ENCODE measurements at places on chromosomes 7 and 10.

- DNase-seq: no peak
Measured at GRCh38 chr7:80362010-80362618, 149.8 kb downstream of the GNAT3 start.

DNA sequence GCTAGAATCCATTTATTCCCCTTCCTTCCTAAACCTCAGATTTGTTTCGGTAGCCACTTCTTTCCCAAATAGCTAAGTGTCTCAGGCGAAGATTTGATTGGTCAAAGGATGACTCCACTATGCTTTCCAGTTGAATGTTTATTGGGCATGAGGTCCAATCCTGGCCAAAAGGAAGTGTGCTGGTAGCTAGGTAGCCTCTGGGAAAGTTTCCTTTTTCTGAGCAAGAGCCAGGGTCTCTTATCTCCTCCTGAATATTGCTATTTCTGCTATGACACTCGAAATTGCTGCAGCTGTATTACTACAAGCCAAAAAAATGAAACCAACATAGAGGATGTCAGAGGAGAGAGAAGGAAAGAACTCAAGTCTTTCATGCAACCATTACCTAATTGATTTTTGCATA lies 53.4 kb upstream of the MKX start:
- DNase-seq: no peak

- no peak for DNase-seq
Measured at GRCh38 chr7:13279854-13280435, 592.5 kb downstream of the ARL4A start.

GRCh38 chr10:52598936-52599335 lies 173.6 kb downstream of the MBL2 start:
- no peak for DNase-seq

DNA sequence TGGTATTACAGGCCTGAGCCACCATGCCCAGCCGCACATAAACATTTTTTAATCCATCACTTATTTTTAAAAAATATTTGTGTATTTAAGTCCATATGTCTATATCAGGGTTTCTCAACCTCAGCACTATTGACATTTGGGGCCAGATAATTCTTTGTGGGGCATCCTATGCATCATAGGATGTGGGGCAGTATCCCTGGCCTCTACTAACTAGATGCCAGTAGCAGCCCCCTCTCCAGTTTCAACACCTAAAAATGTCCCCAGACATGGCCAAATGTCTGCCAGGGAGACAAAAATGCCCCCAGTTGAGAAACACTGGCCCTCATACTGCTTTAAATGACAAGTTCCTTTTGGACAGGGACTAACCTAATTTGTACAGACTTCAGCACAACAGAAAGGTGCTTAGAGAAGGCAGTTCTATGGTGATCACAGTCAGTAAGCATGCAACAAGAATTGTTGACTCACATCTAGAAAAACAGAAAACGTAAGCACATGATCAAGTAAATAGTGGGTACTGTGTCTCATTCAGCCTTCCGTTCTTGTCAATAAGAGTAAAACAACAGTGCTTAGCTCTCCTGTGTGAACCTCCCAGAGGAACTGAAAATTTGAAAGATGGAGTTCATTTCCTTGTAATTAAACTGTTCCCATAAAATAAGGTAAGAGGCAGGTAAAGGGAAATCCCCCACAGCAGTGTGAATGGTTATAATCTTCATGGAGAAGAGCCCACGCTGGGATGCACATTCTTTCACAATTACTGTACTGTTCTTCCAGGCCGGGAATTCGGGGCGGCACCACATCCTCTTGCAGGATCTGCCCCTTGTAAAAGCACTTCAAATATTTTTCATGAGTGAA lies 17.3 kb upstream of the ADRB1 start:
- DNase-seq: no peak

DNA sequence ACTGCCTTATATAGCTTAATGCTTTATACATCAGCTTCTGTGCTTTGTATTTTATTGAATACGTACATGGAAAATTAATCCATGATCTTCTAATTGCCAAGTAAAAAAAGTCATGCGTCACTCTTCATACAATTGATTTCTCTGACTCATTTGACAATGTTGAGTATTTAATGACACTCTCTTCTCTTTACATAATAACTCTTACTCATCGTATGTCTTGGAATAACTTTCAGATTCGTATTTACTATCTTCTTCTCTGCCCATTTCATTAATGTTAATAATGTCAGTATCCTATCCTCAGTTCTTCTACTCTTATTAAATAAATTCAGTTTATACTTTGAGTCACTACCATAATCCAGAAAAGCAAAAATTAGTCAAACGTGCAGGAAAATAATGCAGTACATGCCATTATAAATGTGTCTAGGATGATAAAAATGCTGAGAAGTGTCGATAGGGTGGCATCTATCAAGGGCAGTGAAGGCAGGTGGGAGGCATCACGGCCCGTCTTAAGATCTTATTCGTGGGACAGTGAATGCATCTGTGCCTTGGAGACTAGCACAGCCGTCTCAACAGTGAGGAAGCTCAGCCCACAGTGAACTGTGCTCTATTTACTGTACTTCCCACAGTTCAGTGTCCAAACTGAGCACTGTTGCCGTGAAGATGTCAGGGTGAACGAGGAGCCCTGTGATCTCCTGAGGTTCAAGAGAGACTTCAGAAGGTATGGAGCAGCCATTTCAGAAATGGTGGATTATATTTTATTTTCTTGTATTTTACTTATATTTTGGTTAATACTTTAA lies 39.8 kb upstream of the AKR1E2 start:
- no peak for DNase-seq

DNA sequence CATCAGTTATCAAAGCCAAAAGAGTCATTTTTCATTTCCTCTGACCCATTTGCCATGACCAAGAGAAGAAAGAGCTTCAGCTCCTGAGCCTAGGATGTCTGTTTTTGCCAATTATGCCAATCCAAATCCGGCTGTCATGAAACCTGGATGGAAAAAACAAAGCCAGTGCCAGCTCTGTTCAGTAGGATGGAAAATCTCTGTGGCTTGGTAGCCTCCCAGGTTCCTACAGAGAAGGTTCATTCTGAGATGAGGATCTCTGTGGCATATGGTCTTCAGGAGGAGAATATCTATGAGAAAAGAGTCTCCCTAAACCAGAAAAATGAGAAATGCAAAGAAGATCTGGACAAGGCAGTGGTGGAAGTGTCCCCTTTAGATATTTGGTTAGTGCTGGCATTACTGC lies 475.4 kb downstream of the CNTNAP2 start:
- no peak for DNase-seq

DNA sequence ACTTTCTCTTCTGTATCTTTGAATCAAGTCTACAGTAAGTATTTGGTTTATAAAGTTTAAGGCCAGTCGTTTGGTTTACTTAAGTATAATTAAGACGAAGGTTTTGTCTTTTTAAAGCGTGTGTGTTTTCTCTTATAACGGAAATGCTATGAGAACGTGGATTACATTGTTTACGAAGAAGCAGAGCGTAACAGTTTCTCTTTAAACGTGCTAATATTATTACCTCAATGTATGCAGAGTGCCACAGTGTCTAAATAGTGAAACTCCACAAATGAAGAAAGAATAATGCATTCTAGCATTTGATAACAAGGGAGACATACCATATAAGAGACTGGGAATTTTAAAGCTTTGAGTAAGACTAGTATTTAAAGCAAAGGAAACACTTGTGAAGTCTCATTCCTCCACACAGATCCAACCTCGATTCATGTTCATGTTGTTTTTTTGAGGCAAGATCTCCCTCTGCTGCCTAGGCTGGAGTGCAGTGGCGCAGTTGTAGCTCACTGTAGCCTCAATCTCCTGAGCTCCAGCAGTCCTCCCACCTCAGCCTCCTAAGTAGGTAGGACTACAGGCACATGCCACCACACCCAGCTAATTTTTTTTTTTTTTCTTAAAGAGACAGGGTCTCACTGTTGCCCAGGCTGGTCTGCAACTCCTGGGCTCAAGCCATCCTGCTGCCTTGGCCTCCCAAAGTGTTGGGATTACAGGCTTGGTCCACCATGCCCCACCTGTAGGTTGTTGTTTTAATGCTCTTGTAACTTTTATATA lies 75.1 kb downstream of the ANKRD61 start:
- peak; percentile 32 for DNase-seq

DNA sequence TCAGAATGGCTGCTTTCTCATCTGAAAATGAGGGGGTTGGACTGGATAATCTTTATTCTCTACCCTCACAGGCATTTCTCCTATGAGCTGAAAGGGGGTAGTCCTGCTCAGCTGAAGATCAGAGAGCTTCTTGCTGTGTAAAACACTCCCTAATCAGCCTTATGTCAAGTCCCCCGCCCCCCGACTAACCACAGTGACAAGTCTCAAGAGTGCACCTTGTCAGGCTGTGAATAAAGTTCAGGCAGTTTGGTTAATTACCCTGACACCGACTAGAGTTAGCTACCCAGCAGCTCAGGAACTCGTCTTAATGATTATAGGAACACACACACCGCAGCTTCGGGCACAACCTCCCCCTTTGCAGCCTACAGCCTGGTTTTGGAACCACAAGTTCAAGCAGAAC lies 513.7 kb downstream of the RPS24 start:
- no peak for DNase-seq
